Hepatic stellate cell (primary cell): ENCODE measurements at places on chromosomes 7 and 10.

DNA sequence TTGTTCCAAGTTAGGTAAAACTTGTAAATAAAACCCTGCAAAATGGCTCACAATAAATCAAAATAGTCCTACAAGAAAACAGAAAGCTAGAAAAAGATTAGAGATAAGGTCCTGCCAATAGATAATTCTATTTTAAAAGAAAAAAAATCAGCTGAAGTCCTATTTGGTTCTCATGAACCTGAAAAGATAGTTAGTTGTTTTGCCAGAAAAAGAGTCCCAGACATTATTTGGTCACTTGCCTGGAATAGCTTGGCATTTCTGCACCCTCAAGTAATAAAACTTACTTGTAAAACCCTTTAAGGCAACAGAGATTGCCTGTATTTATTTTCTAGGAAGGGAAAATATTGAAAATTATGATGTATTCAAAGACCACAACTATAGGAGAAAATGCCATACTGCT lies 47.7 kb downstream of the LRRN3 start:
- no peak for DNase-seq

GRCh38 chr7:135782377-135782776 lies 33.8 kb upstream of the FAM180A start:
- no peak for DNase-seq

DNA sequence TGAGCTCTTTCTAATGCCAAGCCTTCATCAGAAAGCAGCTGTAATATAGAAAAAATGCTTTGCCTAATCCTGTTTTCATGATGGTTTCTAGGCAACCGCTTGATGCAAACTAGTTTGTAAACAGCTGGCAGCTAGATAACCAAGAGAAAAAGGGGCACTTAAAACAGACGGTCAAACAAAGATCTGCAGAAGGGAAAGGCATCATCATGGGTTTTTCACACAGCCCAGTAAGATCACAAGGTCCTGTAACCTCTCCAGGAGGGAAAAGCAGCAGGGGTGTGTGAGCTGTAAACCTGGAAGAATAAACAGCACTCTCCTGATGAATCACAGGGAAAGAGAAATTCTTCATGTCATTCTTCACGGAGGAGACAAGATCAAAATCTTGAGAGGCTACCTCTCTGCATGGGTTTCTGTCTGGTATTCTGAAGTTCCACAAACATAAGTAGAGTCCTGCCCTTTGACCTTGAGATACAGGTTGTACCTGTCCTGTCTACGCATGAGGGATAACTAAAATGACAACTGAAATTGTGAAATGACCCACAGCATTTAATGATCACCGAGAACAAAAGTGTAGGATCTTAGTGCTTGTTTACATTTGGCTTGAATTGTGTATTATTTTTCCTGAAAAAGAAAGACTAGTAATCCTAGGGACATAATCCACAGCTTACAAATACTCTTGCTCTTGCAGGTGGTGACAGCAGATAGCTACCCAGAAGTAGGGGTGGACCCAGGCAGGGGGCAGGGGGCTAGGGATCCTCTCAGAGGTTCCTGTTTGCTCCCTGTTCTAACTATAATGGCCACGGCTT lies 48.0 kb downstream of the CREB3L2 start:
- no peak for DNase-seq

DNA sequence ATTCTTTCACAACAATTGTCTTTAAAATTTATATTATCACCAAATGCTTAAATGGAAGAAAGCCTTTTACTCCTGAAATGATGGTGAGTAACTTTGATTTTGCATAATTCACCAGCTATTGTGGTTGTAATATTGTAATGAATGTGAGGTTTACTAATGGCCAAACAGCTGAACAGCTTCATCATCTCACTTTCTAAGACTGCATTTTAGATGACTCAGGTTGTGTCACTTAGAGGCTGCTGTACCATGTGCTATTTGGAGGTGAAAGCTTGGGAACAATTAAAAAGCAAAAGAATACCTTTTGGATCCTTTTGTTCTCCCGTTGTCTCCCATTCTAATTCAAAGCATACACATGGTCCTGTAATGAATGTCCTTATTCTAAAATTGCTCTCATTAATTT lies 604.0 kb upstream of the PFKP start:
- DNase-seq: no peak
